ENCODE measurements at places on chromosomes 16 and 17.

- DNase-seq, result no peak
Observed at GRCh38 chr17:39404542-39405378, 3.3 kb upstream of the FBXL20 start.

GRCh38 chr16:55401046-55401445, 77.0 kb downstream of the IRX6 start:
- no peak for DNase-seq

DNA sequence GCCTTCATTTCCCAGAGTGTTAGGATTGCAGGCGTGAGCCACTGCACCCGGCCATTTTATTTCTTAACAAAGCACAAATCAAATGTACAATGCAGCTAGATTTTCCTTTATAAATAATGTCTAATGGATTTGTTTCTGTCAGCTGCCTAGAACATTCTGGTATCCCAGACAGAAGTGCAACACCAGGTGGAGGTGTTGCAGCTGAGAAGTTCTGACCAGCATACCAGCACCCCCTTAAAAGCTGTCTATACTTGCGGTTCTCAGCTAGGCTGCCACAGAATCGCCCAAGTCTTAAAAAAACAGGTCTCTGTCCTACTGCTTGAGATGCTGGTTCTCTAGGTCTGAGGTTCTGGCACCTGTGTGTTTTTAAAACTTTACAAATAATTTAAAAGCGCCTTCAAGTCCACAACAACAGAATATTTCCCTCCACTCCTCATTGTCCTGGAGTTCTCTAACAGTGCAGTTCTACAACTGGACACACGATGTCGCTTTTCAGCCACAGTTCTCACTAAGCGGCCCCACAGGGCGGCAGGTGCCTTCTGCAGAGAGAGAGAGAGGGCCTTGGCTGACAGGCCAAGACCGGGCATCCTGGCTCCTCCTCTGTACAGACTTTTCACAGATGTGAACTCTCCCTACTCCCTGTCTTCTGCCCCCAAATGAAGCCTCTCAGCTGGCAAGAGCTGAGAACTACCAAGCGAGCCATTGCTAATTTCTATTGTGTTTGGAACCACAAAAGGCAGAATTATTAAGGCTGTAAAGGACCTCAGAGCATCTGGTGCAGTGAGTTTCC, 32.6 kb upstream of the MEOX1 start:
- DNase-seq, result no peak

DNA sequence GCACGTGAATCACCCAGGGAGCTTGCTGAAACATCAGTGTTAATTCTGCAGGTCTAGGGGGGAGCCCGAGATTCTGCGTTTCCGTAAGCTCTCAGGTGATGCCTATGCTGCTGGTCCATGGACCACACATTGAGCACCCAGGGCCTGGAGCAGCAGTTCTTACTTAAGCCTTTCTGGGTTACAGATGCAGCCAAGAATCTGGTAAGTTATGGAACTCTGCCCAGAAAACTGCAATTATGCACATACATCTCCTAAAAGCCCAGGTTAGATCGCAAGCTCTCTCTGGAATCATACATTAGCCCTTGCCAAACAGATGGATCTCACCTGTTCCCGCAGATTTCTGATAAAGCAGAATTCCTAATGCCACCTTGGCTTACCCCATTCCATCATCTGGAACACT, 265.9 kb upstream of the SALL1 start:
- DNase-seq, result no peak

DNA sequence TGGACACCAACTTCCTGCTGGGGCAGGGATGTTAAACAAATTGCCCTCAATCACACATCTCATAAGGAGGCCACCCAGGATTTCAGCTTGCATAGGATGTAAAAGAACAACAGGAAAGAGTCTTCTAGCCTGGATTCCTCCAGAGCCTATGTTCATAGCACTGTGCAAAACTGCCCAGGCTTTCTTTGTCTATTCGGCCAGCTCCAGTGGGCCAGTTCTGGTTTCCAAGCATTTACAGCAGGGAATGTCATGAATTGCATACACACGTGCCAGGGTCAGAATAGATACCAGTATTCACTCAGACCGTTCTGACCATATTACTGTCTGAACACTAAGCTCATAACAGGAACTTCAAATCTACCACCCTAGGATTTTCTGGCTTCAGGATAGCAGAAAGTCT, 273.2 kb downstream of the CDH8 start:
- no peak for DNase-seq

DNA sequence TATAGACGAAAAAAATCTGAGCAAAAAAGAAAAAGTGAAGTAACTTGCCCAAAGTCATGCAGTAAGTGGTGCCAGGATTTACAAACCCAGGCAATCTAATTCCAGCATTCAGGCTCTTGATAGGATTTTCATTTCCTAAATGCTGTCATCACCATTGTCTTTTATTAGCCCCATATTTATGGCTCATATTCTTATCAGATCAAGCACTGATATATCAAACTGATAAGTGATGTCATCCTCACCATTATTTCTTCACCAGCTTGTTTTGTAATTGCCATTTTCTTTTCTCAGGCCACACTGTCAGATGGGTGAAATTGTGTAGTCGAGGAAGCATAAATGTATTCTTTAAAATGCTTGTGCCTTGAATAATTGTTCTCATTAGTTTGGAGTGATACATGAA, 1.3 kb downstream of the RAD51C start:
- no peak for DNase-seq

DNA sequence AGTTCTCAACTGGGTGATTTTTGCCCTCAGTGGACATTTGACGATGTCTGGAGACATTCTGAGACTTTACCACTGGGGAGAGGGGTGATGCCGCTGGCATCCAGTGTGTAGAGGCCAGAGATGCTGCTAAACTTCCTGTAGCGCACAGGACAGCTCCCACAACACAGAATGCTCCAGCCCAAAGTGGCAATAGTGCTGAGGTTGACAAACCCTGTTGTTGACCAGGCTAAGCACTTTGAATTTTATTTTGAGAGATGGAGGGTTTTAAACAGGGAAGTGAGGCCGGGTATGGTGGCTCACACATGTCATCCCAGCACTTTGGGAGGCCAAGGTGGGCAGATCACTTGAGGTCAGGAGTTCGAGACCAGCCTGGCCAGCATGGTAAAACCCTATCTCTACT, 44.0 kb downstream of the SYT17 start:
- DNase-seq, result no peak

GRCh38 chr16:81403601-81404391, 40.8 kb upstream of the CMIP start:
- DNase-seq, result peak; percentile 97

- no peak for DNase-seq
Observed at GRCh38 chr17:45127207-45127547, 5.1 kb downstream of the PLCD3 start.

- DNase-seq, result no peak
Observed at GRCh38 chr17:57357830-57358430, 101.6 kb downstream of the MSI2 start.

All from H1 (cell line).